ENCODE measurements at places on chromosomes 4 and X.

GRCh38 chr4:139969635-139970266 lies 184.2 kb downstream of the MAML3 start:
- DNase-seq: no peak

GRCh38 chr4:88442689-88443191 lies 14.2 kb upstream of the HERC5 start:
- no peak for DNase-seq

DNA sequence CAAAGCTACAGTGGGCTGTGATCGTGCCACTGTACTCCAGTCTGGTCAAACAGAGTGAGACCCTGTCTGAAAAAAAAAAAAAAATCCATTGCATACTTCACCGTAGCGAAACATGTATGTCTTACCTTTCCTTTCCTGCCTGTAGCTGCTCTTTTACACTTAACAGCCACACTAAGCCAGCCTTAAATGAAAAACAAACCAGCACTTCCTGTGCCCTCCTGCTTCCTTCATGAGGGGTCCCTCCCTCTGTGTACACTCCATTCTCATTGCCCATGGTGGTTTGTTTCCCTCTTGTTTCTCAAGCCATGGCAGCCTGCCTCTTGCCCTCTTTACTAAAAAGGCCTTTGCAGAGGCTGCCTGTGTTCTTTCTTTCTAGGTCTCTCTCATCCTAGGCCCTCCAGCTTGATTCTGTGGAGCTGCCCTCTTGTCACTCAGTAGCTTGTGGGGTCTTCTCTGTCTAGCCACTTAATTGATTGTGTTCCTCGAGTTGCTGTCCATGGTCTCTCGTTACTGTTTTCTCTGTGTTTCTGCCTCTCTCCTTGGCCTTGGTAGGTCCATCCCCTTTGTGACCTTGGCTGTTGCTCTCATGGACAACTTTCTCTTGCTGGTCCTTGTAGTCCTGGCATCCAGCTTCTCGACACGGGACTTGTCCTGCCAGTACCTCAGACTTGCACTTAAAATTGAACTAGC lies 52.1 kb upstream of the MSANTD1 start:
- DNase-seq: no peak

GRCh38 chrX:103681443-103681842 lies 5.1 kb downstream of the MORF4L2 start:
- DNase-seq: no peak

GRCh38 chrX:117752745-117753144 lies 363.9 kb downstream of the KLHL13 start:
- DNase-seq: no peak

GRCh38 chr4:57114973-57115372 lies 4.8 kb upstream of the IGFBP7 start:
- DNase-seq: no peak

DNA sequence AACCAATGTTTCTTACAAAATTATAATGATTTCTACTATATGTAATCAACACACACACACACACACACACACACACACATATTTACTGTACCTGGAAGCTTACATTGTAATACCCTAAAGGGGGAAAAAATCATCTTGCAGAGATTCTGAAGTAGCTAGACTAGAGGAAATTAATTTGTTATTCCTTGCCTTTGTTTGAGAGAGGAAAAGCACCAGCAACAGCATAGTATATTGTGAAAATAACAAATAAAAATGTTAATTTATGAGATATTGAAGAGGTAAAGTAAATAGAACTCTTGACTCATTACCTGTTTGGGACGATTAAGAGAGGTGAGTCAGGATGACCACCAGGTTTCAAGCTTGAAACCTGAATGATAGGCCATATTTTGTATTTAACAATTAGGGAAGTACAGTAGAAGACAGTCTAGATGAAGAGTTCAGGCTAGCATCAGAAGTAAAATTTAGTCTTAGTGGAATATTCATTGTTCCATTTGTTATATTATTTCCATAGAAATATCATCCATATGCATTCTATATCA lies 873.4 kb upstream of the PCDH10 start:
- DNase-seq: no peak

GRCh38 chr4:41594432-41594831 lies 56.5 kb downstream of the LIMCH1 start:
- DNase-seq: no peak

DNA sequence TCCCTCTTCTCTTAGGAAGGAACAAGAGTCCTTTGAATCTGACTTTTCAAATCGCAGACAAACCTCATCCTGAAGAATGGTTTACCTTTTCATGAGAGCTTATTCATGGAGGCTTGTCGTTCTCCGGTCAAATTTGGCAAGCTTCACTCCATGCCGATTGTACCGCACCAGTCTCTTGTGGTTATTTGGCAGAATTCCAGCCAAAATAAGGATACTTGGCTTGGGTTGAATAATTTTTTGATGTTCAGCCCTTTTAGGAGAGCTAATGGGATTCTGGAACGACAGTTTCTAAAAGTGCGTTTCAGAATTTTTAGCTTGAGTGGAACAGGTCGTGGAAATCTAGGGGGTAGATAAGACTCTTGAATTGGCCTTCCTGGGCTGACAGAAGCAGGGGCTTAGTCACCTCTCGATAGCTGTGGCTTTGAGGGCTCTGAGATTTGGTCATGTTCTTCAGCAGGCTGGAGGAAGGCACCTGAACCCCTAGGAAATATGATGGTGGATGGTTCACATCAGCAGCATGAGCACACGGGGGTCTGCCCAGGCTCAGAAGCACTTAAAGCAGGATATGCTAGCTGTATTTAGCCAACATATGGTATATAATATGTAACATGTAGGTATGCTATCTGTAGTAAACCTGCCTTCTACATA lies 1.5 kb downstream of the KLHL2 start:
- no peak for DNase-seq

GRCh38 chrX:39204353-39204752 lies 403.1 kb downstream of the MID1IP1 start:
- DNase-seq: no peak

GRCh38 chr4:107978716-107979451 lies 10.8 kb upstream of the HADH start:
- DNase-seq: no peak

- no peak for DNase-seq
Measured at GRCh38 chrX:145949056-145949455, 131.4 kb downstream of the SLITRK2 start.

GRCh38 chrX:53072418-53073114 lies 9.6 kb upstream of the TSPYL2 start:
- DNase-seq: no peak

- DNase-seq: no peak
Measured at GRCh38 chrX:80316526-80316925, 103.7 kb upstream of the TENT5D start.

DNA sequence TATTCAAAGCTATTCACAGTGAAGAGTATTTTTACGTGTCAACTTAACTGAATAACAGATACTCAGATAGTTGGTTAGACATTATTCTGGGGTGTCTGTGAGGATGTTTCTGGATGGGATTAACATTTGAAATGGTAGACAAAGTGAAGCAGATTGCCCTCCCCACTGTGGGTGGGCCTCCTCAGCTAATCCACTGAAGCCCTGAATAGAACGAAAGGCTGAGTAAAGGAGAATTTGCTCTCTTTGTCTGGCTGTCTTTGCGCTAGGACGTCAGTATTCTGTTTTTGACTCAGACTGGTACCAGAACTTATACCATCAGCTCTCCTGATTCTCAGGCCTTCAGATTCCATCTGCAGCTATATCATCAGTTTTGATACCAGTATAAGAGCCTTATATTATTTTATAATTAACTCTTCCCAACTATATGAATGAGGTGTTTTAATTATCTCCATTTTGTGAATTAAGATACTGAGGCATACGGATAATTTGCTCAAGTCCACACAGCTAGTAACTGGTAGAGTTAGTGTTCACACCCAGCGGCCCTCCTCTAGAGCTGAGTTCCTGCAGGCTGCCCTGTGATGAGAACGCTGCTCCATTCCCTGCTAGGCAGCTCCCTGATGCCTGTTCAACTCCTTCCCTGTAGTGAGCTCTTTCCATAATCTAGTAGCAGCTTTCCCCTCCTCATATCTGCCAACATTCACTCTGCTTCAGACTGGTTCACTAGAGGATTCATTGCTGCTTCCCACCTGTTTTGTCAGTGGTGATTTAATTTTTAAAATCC lies 87.5 kb downstream of the RBM46 start:
- no peak for DNase-seq

GRCh38 chr4:127293496-127293895 lies 339.3 kb upstream of the INTU start:
- no peak for DNase-seq

DNA sequence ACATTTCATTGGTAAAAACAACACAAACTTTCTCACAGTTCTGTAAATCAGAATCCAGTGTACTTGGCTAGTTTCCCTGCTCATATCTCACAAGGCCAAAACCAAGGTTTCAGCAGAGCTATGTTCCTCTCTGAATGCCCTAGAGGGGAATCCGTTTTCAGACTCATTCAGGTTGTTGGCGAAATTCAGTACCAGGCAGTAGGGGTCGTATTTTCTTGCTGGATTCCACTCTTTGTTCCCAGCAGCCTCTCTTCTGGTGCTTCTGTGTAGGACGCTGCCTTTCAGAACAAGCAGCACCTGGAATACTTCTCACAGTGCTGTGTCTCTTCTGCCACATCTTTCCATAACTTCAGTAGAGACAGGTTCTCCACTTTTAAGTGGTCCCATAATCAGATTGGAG lies 351.9 kb downstream of the PCDH18 start:
- no peak for DNase-seq

- DNase-seq: no peak
Measured at GRCh38 chr4:97589481-97590196, 553.6 kb downstream of the STPG2 start.

- no peak for DNase-seq
Measured at GRCh38 chr4:82467471-82467870, 37.1 kb downstream of the ENOPH1 start.

DNA sequence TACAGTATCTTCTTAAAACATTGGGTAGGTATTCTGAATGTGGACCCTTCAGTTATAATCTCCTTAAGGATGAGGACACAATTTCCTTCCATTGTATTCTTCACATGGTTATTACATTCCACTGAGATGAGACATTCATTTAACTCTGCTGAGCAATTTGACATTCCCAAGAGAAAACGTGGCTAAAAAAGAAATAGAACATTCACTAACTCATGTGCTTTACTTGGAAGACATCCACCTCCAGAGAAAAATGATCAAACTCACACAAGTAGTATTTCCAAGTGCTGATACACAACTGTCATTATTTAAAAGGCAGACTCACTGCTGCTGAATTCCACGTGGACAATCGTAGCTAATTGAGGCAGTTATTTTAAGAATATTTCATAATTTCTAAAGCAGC lies 227.9 kb upstream of the ANKRD50 start:
- DNase-seq: no peak

DNA sequence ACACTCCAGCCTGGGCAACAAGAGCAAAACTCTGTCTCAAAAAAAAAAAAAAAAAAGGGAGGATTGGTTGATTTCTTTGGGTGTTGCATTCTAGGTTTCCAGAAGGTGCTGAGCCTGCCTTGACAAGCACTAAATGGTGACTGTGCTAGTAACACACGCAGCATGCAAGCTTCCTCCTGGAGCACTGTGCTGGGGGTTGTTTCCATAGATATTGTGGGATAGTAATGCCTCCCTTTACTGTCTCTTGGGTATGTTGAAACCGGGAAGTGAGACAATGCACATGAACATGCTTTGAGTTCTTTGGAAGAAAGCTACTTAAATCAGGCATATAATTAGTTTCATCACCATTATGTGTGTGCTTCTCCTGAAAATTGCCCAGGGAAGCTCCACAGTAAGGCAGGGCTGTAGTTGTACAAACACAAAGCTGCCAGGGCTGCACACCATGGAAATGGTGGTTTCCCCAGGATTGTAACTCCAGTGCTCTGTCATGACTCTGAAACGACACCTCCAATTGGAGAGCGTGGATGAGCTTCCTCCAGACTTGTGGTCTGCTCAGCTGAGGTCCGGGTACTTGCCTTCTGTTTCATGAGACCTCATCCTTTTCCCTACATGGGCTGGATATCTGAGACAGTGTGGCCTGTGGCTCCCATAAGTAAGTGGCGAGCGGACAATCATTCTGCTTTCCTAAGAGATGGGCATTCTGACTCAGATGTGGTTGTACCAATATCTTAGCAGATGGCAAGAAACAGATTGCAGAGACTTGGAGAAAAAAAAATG lies 31.5 kb upstream of the STOX2 start:
- DNase-seq: no peak

DNA sequence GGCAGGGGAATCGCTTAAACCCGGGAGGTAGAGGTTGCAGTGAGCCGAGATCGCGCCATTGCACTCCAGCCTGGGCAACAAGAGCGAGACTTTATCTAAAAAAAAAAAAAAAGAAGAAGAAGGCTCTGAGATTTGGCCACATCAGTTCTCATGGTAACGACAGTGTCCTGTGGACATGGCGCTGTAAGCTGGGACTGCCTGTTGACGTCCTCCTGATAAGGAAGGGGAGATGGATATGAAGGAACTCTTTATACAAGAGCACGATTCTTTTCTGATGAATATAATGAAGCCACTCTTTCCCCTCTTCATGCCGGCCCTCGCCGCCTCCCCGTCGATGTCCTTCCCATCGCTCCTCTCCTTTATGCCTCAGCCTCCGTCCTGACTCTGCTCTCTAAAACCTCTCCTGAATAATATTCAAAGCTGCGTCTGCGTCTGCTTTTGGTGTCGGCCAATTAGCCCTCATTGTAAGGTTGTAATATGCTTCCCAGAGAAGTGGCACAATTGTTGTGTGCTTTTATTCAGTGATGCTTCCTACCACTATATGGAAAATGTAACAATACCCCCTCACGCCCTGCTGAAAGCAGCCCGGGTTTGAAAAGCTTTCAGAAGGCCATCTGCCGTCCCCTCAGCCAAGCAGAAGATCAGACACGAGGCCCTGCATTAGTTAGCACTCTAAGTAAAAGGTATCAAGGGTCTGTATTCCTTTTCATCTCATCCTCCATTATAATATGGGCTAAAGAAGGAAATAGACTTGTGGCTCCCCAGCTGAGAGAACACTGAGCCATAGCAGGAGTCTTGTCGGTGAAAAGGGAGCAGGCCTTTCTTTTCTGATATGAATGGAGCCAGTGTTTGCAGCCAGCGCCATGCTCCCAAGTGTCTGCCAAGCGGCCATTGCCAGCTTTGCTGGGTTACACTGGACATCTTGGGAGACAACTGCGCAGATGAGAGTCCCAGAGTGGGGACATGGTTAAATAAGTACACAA lies 22.1 kb upstream of the SCOC start:
- no peak for DNase-seq

DNA sequence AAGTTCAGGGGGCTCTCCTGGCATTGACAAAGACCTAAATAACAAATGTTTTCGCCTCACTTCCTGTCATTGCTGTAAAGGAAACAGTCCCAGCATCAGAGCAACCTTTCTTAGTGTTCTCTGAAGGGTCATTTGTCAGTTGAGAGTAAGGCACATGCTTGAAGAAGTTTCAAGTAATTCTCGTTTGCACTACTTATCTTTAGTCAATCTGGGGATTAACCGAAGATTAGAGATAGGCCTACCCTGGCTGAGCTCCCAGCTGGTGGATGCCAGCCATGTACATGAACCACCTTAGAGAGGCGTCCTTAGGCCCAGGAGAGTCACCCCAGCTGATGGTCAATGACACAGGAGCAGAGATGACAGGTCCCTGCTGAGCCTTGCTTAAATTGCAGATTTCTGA lies 189.9 kb upstream of the PGRMC2 start:
- no peak for DNase-seq

All from activated B cell treated with CpG ODN at 0.5 μM for 24 hours (primary cell).